Amygdala (tissue), 56 donors: ENCODE measurements at places on chromosomes 6 and 20.

GRCh38 chr6:33967966-33968724 lies 164.3 kb upstream of the MLN start:
- no peak for DNase-seq

- no peak for DNase-seq
Measured at GRCh38 chr20:36644032-36644705, 1.8 kb downstream of the SLA2 start.

- no peak for DNase-seq
Measured at GRCh38 chr6:140064366-140064765, 689.9 kb upstream of the CITED2 start.

DNA sequence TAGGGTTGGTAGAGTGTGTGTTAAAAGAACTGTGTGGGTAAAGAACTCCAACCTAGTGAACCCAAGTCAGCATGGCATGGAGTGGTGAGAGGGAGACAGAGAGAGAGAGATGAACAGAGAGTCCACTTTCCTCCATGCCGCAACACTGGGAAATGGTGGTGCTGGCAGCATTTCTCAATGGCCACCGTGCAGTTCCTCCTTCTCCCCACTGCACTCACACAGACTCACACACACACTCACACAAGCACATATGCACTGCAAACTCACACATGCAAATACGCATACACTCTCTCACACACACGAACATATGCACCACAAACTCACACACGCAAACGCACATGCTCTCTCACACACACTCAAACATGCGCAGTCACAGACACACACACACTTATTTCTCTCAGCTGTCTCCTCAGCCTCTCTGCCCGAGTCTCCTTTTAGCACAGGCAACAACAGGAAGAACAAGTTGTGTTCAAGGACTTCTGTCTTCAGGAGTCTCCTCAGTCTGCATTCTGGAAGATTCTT lies 66.5 kb upstream of the LY86 start:
- DNase-seq: no peak

DNA sequence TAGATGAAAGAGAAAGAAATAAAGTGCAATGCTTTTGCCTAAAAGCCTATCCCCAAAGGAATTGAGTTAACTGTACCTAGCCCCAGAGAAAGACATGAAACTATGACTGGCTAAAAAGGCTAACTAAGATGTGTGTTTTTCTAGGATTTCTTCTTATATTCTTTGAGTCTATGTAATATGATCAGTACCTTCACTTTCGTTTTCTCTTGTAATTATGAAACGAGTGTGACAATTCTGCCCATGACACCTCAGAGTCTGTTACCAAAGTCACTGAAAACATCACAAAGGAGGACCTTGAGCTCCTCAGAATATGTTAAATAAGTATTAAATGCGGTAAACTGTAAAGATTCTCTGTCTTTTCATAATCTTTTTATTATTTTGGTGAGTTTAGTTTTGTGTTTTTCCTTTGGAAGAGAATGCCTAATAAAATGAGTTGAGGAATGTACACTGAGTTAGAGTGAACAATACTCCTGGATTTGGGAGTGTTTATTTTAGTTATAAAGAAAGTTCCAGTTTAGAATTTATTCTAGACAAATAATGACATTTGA lies 141.3 kb downstream of the FUT9 start:
- DNase-seq: no peak

DNA sequence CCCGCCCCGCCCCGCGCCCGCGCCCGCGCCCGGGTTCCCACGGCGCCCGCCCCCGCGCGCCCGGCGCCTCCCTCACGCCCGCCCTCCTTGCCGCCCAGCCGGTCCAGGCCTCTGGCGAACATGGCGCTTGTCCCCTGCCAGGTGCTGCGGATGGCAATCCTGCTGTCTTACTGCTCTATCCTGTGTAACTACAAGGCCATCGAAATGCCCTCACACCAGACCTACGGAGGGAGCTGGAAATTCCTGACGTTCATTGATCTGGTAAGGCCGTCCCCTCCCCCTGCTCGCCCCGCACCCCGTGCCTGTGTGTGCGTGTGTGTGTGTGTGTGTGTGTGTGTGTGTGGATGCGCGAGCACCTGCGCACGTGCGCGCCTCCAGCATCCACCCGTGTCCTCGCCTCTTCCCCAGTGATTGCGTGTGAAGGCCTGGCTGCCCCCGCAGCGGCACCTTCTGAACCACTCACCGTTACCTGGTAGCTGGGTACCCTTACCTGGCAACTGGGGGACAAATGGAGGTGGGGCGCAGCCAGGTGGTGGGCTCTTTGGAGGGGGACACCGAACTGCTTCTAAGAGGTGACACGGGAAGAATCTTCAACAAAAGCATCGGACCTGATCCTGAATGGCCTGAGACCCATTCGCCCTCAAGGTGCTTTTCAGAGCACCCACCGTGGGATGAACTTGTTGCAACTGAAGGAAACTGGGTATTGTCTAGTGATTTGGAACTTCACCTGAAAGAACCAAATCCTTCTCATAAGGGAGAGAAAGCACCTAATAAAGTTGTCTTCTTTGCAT lies at the start of gene AIG1:
TSS of gene AIG1 (plus strand) at position 84 of the 791 bp plus-strand sequence. CDS start at position 121, 37 bp downstream.
- DNase-seq: peak; percentile 79

DNA sequence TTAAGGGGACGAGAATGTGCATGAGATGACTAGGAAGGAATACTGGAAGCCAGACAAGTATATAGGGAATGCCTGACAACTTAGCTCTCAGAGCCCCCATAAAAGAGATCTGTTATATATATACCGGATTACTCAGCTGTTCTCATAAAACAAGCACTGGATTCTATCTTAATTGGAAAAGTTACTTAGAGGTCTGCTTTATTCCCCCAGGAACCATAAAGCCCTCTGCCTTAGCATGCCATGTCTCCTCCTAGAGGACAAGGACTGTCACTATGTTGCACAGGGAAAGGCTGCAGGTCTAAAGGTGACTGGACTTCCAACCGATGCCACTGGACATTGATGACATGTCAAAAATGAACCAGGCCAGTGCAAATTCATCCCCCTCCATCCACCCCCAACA lies 6.4 kb downstream of the EXOC2 start:
- no peak for DNase-seq

- DNase-seq: no peak
Measured at GRCh38 chr20:53910351-53911002, 159.9 kb downstream of the BCAS1 start.

GRCh38 chr20:17430125-17430950 lies 100.8 kb downstream of the BFSP1 start:
- no peak for DNase-seq

DNA sequence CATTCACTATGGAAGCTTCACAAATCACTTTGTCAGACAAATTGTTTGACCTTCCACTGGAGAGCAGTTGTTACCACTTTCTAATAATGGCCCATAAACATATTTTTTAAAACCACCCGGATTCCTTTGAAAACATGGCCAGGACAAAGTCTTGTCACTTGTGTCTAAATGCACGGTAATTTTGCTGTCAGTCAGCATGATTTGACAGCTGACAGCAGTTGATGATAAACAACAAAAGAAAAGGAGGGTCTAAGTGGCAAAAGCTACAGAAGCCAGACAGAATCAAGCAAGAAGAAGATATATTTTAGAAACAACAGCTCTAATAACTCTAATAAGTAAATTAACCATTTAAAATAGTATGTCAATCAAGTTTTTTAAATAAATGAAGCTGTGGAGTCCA lies 27.7 kb upstream of the CARMIL1 start:
- no peak for DNase-seq

GRCh38 chr6:11912420-11912819 lies 99.7 kb upstream of the HIVEP1 start:
- no peak for DNase-seq

- DNase-seq: no peak
Measured at GRCh38 chr6:56282391-56282790, 35.0 kb upstream of the COL21A1 start.

GRCh38 chr20:32034581-32035425 lies 17.2 kb upstream of the HCK start:
- DNase-seq: no peak

- DNase-seq: no peak
Measured at GRCh38 chr20:53216478-53216855, 244.3 kb downstream of the TSHZ2 start.

GRCh38 chr6:113995634-113996033 lies 24.7 kb upstream of the HDAC2 start:
- peak; percentile 43 for DNase-seq

DNA sequence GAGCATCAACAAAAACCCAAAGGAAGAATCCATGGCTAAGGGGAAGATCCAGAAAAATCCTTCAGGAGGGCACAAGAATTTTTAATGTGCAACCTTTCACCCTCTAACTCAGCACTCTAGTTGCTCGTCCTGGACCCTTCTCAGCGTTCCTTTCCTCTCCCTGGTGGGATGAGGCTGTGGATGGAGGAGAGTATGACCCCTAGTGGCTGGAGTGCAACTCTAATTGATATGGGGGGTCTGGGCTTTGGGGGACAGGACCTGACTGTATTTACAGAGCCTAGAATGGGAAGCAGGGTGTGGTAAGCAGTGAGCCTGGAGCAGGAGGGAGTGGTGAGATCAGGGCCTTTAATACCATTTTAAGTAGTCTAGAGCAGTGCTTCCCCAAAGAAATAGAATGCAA lies 83.9 kb upstream of the CEP85L start:
- no peak for DNase-seq

DNA sequence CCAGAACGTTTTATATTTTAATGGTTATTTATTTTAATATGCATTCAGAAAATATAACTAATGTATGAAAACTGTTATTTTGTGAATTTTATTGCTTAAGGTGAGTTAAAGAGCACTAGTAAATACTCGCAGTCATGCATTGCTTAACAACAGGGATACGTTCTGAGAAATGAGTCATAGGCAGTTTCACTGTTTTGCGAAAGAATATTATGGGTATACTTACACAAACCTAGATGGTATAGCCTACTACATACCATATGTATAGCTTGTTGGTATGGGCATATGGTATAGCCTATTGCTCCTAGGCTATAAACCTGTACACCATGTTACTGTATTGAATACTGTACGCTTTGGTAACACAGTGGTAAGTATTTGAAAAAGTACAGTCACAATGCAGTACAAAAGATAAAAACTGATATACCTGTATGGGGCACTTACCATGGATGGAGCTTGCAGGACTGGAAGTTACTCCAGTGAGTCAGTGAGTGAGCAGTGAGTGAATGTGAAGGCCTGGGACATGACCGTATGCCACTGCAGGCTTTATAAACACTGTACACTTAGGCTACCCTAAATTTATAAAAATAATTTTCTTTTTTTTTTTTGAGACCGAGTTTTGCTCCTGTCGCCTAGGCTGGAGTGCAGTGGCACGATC lies 38.5 kb downstream of the ARFGEF2 start:
- DNase-seq: no peak

DNA sequence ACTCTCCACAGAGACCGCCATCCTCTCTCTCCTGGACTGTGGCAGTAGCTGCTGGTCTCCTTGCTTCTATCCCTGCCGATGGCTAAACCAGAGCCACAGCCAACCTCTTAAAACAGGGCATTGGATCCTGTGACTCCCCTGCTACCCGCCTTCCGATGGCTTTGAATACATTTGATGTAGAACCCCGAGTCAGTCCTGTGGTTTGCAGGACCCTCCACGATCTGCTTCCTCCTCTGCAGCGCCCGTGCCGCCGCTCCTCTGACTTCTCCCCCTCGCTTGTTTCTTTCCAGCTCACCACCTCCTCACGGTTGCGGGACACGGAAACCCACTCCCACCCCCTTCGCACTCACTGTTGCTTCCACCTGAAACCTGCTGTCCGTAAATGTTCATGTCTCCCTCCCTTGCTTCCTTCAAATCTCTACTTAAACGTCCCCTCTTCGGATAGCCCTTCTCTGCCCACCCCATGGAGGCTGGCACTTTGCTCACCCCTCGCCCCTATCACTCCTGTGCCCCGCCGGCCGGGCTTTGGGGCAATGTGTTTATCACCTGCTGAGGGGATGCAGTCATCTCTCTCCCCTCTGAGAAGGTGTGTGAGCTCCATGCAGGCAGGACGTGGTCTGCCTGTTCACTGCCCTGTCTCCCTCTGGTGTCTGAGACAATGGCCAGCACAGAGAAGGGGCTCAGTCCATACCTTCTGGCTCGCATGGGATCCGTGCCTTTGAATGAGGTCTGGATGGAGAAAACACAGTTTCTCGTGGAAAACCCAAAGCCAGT lies 67.8 kb downstream of the GFOD1 start:
- DNase-seq: no peak

- no peak for DNase-seq
Measured at GRCh38 chr6:71222671-71223070, 65.9 kb upstream of the OGFRL1 start.

DNA sequence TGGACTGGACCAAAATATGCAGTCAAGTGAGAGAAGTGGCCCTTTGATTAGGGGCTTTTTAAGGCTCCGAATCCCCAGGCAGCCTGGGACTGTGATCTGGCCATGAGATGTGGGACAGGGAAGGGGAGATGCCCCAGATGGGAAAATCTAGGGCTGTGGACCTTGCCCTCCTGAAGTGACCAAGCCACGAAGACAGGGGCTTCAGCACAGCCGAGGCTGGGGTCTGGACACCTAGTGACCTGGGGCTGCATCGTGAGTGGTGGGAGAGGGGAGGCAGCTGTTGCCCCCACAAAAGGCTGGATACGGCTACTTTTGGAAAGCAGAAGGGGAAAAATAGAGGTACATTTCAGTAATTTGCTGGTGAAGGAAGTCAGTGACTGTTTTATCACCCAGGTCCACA lies 139.5 kb upstream of the SLC24A3 start:
- DNase-seq: no peak

DNA sequence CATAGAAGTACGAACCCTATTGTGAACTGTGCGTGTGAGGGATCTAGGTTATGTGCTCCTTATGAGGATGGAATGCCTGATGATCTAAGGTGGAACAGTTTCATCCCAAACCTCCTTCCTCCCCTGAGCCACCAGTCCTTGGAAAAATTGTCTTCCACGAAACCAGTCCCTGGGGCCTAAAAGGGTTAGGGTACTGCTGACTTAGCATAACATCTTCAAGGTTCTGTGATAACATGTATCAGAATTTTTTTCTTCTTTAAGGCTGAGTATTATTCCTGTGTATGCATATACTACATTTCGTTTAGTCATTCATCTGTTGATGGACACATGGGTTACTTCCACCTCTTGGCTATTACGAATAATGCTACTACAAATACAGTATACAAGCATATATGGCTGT lies 80.2 kb downstream of the TSHZ2 start:
- no peak for DNase-seq

- no peak for DNase-seq
Measured at GRCh38 chr6:158630938-158631616, 13.5 kb downstream of the DYNLT1 start.

DNA sequence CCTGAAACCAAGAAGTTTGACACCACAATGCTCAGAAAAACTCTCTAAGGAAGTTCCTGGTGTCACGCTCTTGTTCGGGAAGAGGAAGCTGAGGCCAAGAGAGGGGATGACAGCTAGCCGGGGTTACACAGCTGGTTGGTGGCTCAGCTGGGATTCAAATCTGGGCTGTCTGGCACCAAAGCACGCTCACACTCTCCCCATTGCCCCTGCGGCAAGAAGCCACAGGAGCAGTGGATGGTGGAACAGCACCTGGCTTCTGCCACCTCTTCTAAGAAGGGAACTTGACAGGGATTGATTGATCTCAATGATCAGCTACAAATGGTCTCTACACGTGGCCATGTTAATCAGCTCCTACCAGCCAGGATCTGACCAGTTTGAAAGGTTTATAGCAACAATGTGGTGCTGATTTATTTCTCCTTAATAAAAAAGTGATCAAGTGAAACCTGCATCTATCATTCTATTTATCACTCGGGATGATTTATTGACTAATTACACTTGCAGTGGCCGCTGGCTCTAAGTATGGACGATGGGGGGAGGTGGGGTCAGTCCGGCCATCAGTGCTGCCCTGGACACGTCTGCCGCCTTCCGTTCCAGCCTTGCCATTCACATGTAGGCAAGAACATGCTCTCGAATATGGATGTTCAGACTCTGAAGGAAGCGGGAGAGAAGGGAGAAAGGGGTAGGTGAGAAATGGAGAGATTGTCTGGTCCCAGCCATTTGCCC lies 71.9 kb upstream of the TOP1 start:
- no peak for DNase-seq
